Brain (organoid and tissue), 16 donors: ENCODE measurements at places on chromosomes 4 and X.

- DNase-seq: peak; percentile 43
Measured at GRCh38 chrX:39645178-39645895, 452.4 kb downstream of the BCOR start.

DNA sequence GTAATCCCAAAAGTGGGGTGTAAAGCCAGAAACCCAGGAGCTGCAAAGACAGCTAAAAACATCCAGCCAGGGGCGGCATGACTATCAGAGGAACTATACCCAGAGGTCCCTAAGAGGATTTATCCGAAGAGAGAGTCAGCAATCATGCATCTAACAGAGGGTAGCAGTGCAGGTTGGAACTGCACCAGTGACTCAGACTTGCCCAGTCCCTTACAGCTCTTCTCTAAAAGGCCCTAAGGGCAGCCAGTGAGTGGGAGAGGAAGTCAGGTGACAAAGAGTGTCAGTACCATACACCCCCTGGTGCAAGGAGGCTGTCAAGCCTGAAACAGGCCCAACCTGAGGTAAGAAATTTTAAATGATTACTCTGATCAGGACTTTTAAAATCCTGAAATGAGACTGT lies 88.1 kb downstream of the CAMK2D start:
- DNase-seq: no peak

GRCh38 chr4:14679906-14680305 lies 322.4 kb upstream of the CPEB2 start:
- no peak for DNase-seq

- no peak for DNase-seq
Measured at GRCh38 chrX:84064814-84065213, 123.2 kb downstream of the RPS6KA6 start.

- no peak for DNase-seq
Measured at GRCh38 chrX:68941385-68941952, 112.6 kb downstream of the EFNB1 start.

DNA sequence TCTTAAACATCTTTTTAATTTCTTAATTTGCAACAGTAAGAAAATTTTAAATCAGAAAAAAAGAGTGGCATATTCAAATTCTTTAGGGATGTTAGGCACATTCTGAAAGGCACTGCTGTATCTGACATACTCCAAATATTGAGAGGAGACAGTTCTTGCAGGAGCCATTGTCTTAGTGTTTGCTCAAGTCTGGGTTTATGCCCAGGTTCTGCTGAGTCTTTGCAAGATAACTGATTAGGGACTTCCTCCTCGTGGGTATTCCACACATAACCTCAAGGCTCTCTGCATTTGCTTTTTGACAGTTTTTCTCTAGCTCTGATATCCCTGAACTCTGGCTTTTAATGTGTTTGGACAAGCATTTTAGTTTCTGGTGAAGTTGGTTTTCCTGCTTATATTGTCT lies 52.6 kb downstream of the RPS3A start:
- no peak for DNase-seq

DNA sequence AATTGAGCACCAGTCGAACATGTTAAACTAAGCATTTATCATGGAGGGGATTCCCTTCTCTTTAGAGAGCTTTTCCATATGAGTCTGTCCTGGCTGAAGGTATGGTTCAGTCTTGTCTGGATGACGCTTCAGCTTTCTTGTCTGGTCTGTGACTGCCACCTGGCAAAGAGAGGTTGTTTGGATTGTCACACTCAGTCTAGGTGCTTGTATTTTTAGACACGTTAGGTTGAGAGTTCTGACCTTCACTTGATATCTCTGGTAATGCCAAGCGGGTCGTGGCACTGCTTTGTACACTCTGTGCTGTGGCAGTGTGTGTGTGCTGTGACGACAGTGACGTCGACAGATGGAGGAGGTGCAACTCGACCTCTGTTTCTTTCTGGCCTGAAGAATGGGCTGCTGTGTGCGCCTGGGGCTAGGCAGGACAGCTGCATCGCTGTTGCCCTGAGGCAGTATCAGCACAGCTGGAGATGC lies 12.6 kb downstream of the NOCT start:
- no peak for DNase-seq

GRCh38 chrX:76605390-76605789 lies 177.9 kb downstream of the MAGEE1 start:
- DNase-seq: no peak

GRCh38 chr4:122458625-122459024 lies 2.1 kb upstream of the IL2 start:
- no peak for DNase-seq

GRCh38 chrX:133646719-133647116 lies 231.4 kb upstream of the GPC4 start:
- no peak for DNase-seq

DNA sequence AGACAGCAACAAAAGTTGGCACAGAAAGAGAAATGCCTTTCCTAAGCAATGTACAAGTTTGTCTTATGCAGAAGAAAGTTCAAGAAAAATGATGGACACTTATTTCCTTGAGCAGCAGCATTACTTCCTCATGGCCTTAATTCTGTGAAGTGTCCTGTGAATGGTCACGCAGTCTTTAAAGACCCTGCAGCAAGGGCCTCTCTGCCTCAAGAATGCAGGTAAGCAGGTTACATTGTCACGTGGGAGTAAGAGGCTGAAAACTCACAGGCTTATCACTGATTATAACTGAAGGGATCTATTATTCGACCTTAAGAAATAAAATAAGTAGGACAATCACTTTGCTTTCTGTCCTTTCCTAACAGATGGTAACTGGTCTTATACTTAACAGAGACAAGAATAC lies 109.1 kb downstream of the ATP8A1 start:
- DNase-seq: no peak

- DNase-seq: no peak
Measured at GRCh38 chr4:11475871-11476270, 47.2 kb upstream of the HS3ST1 start.

DNA sequence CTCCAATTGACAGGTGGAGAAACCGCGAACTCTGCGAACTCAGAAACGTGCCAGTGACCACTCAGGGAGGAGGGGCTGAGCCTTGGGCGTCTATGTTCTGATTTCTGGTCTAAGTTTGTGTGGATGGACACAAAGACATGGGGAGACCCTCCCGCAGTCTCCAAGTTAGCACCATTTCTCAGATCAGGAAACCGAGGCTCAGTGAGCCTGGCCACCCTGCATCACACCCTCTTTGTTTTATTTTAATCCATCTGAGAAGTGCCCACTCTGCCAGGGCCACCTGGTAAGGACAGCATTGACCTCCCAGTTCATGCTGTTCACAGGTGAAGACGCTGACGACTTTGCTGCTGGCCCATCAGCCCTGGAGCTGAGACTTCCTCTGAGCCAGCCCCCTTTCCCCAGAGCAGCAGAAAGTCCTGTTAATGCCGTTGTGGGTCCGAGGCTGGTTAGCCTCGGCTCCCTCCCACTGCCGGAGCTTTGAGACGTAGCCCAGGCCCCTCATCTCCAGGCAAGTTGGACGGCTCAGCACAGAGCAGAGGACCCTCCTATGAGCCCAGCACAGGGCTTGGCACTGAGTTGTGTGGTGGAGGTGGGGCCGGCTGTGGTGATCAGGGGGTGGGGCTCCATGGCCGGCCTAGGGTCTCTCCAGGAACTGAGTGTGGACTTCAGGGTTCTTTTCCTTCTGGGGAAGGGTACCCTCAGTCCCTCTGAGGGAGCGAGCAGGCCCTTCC lies 43.7 kb downstream of the PSAPL1 start:
- DNase-seq: no peak
